ENCODE measurements at places on chromosomes 7 and 10. TPM values are rescaled to one million over a fixed set of nuclear protein-coding genes. Genes with fewer than 3 reads are reported as not detected.

Gene TWNK
- total RNA-seq: 13.6 TPM

Gene IFIT1B
- total RNA-seq: not detected

Gene PDZD7
- total RNA-seq: 0.62 TPM

Gene NME8
- total RNA-seq: not detected

Gene FAM25G
- total RNA-seq: not detected

Gene MMD2
- not detected for total RNA-seq

GRCh38 chr10:25573316-25573715 is 360.7 kb upstream of the MYO3A start:
- H3K27ac ChIP-seq: no peak overlapping the region
- DNase-seq: no peak
- H3K36me3 ChIP-seq: no peaks in the 10 kb centered on the region
- H3K27me3 ChIP-seq: no peaks in the 10 kb centered on the region

GRCh38 chr7:82442492-82443035 is 1.0 kb downstream of the CACNA2D1 start:
- DNase-seq: no peak
- H3K4me3 ChIP-seq: no peak overlapping the region
- H3K27me3 ChIP-seq: peaks cover 20% of the 10 kb centered on the region
- H3K4me1 ChIP-seq: no peaks in the 10 kb centered on the region
- H3K27ac ChIP-seq: no peak overlapping the region
- no peaks in the 10 kb centered on the region for H3K36me3 ChIP-seq

DNA sequence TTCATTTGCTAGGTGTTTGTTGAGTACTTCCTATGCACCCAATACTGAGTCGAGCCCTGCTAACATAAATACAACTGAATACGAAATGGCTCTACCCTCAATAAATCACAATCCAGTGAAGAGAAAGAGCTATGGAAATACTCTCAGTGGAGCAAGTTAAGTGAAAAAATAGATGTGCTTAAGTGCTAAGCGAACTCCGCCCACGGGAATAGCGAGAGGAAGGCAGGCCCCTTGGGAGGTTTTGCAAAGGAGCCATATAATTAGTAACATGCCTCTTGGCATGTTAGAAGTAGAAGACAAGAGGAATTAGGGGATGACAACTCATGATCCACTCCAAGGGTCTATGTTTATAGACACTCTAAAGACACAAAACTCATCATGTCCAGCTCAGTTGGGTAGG is 42.8 kb upstream of the TSPAN33 start:
- H3K36me3 ChIP-seq: no peaks in the 10 kb centered on the region
- no peak overlapping the region for H3K27ac ChIP-seq
- DNase-seq: no peak
- peaks cover 16% of the 10 kb centered on the region for H3K27me3 ChIP-seq
- H3K4me3 ChIP-seq: no peak overlapping the region

GRCh38 chr7:34837316-34837715 is 179.3 kb downstream of the NPSR1 start:
- no peaks in the 10 kb centered on the region for H3K36me3 ChIP-seq
- no peak overlapping the region for H3K27ac ChIP-seq
- no peak for DNase-seq
- no peak overlapping the region for H3K4me3 ChIP-seq
- H3K4me1 ChIP-seq: no peaks in the 10 kb centered on the region

Data from natural killer cell treated with Interleukin-12 subunit alpha and Interleukin-12 subunit beta and Interleukin-15 and Interleukin-18, amount 100 ng/mL, for 72 hours (primary cell).